Activated CD4-positive, CD25-positive, alpha-beta regulatory T cell treated with anti-CD3 and anti-CD28 coated beads, Interleukin-2, amount 50 U/mL, for 16 hours (primary cell): ENCODE measurements at places on chromosomes 12 and 14.
A peak's percentile ranks its signal among the peaks of the same experiment; 100 is the strongest.

DNA sequence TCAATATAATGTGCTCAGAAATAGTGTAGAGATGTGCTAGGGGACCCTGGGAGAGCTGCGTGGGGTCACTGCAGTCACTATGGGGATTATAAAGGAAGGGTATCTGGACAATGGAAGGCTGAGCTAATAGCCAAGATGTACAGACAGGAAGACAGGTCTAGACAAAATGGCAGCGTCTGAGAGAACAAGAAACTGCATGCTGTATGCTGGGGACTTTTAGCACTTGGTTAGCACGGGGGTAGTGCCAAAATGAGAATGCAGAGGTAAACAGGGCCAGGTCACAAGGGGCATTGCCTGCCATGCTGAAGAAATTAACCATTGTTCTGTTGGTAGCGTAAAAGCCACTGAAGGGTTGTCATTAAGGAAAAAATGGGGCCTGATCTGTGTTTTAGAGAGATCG, 308.2 kb downstream of the EMP1 start:
- no peak for DNase-seq

DNA sequence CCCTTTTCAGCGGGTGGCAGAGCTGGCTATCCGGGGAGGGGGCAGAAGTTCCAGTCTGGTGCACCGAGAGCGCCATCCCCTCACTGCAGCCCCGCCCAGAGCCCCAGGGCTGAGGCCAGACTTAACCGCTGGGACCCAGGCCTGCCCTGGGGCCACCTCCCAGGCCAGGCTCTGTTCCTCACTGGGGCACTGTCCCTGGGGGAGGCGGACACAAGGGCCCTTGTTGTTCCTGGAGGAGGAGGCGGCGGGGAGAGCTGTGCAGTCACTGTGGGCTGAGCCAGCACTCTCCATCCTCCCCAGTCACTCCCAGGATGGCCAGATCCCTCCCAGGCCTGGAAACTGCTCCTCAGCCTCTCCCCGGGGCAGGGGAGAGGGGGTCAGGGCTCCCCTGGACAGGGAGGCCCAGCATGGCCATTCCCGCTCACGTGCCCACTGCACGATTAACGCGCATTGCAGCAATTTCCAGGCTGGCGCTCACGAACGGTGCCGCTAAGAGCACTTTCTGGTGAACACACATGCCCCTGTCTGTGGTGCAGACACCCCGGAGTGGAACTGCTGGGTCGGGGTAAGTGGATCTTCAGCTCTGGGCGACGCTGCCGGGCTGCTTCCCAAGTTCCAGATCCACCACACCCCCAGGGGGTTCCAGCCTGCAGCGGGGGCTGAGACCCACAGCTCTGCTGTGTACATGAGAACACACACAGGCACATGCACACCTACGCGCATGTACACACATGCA, 89.8 kb upstream of the SFSWAP start:
- no peak for DNase-seq

- peak; percentile 34 for DNase-seq
Measured at GRCh38 chr14:105203057-105203531, 22.0 kb upstream of the NUDT14 start.

DNA sequence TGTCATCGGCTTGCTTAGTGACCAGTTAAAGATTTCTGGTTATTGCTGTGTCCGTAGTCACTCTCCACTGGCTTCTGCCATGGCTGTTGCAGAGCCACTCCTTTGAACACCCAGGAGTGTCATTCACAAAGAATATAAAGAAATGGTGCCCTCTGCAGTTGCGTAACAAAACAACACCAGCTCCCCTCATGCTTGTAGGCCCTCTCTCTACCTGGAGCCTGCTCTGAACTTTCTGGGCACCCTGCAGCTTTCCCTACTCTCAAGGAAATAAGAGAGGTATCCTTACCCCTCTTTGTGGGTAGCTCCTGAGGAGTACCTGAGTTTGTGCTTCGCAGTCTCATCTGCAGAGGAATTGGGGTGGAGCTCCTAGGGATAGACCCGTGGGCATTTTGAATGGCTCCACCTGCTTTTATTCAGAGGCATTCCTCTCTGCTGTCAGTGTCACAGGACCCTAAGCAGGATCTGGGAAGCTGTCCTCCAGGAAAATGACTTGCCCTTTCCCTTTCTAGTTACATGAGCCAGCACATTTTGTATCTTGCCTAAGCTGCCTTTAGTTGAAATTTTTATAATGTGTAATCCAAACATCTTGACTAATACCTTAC, 97.2 kb upstream of the TMEM260 start:
- DNase-seq: no peak

DNA sequence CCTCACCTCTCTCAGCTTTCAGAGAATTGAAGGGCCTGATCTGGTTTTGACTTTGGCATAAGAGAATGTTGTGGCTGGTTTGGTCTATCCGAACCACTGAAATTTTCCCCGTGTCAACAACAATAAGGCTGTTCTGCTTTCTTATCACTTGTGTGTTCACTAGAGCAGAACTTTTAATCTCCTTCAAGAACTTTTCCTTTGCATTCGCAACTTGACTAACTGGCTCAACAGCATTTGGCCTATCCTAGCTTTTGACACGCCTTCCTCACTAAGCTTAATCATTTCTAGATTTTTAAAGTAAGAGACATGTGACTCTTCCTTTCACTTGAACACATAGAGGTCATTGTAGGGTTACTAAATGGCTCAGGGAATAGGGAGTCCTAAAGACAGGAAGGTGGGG, 25.9 kb upstream of the EDDM3A start:
- no peak for DNase-seq

DNA sequence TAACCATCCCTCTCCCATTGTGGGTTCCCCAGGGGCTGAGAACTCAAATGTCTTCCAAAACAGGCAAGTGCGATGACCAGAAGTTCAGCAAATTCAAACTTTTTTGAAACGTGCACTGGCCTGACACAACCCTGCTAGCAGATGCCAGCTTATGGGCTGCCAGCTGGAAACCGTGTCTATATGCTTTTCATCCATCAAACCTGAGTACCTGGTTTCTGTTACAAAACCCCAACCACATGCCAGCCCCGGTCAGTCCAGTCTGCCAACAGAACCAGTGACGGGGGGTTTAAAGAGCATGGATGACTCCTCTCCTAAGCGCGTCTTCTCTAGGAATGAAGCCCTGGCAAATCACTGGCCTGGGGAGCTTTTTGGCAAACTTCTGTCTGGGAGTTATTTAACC, 189.7 kb downstream of the TTC7B start:
- no peak for DNase-seq

GRCh38 chr12:116910645-116911451, at the start of gene FBXW8:
TSS of gene FBXW8 (plus strand) at chr12:116910950. CDS start at chr12:116911038, 88 bp downstream.
- DNase-seq: peak; percentile 23

GRCh38 chr14:55136885-55137786, 8.1 kb downstream of the LGALS3 start:
- no peak for DNase-seq

- DNase-seq: no peak
Measured at GRCh38 chr12:70774055-70774454, 136.8 kb upstream of the PTPRB start.

DNA sequence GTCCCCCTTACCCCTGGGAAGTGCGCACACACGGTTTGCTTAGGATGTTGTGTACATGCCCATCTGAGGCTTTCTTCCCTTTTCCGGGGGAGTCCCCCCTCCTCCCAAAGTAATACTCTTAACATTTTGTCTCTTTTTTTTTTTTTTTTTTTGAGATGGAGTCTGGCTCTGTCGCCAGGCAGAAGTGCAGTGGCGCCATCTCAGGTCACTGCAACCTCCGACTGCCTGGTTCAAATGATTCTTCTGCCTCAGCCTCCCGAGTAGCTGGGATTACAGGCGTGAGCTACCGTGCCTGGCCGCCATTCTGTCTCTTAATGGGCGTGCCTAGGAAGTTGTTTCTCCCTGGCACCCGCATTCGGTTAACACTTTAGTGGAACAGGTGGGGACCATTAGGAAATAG, 4.5 kb upstream of the GMFB start:
- DNase-seq: no peak

- peak; percentile 31 for DNase-seq
Measured at GRCh38 chr14:21525962-21526671, at the start of gene SALL2. TSS of gene SALL2 (minus strand) at chr14:21526346. CDS start at chr14:21526127, 219 bp downstream.

- DNase-seq: no peak
Measured at GRCh38 chr14:54472315-54472714, 16.5 kb downstream of the GMFB start.

DNA sequence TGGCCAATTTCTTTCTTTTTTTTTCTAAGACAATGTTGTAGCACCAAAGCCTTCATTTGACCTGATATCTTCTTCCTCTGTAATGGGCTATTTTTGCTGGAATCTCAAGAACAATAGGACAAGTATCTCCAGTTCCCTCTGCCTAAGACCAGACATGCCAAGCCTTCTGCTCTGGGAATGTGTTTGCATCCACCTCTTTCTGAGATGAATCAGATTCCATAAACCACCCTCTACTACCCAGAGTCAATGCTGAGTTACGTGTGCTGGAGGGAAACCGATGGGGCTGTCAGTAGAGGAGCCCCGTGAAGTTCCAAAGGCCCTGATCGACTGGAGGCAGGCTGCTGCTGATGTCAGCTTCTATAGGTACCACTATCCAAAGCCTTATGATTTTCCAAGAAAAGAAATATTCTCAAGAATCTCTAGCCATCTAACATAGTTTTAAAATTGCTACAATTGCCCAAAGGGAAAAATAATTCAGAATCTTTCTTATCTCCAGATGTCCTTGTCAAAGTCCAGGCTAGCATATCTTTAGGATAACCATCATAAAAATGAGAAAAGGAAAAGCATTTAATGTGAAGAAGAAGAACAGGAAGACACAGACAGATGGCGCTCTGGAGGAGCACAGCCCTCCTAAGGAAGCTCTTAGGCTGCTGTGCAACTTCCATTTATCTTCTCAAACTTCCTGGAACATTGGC, 101.9 kb downstream of the SLC8A3 start:
- no peak for DNase-seq

DNA sequence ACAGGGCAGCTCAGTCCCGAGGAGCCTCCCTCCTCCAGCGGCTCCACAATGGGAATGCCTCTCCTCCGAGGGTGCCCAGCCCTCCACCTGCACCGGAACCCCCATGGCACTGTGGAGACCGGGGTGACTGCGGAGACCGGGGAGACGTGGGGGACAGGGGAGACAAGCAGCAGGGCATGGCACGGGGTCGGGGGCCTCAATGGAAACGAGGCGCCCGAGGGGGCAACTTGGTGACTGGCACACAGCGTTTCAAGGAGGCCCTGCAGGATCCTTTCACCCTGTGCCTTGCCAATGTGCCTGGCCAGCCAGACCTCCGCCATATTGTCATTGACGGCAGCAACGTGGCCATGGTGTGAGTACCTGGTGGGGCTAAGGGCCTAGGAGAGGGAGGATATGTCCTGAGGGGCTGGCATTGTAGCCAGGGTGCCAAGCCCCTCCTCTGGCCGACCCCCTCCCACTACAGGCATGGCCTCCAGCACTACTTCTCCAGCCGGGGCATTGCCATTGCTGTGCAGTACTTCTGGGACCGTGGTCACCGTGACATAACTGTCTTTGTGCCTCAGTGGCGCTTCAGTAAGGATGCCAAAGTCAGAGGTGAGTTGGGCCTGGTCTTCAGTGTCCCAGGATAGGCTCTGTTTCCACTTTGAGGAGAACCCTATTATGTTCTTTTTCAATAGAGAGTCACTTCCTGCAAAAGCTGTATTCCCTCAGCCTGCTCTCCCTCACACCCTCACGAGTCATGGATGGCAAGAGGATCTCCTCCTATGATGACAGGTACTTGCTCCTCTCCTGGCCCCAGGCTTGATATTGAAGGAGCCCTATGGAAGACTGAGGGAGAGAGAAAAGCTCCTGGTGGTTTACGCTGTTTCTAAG, 2.7 kb downstream of the KHNYN start:
- DNase-seq: no peak

DNA sequence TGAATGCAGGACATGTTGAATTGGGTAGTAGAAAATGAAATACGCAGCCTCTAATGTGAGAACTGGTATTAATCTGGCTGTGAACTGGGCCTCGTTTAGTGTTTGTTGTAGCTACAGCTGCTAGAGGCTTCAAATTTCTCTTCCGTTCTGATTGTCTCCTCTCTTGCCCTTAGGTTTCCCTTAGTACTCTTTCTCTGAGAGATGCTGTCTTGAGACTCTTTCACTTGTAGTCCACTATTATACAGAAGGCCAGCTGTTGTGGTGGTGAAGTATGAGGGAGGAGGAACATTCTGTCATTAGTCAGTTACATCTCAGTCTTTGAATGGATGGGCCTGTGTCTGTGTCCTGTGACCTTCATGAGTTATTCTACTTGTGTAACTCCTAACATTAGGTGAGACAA, 322.0 kb downstream of the TMTC2 start:
- DNase-seq: no peak

DNA sequence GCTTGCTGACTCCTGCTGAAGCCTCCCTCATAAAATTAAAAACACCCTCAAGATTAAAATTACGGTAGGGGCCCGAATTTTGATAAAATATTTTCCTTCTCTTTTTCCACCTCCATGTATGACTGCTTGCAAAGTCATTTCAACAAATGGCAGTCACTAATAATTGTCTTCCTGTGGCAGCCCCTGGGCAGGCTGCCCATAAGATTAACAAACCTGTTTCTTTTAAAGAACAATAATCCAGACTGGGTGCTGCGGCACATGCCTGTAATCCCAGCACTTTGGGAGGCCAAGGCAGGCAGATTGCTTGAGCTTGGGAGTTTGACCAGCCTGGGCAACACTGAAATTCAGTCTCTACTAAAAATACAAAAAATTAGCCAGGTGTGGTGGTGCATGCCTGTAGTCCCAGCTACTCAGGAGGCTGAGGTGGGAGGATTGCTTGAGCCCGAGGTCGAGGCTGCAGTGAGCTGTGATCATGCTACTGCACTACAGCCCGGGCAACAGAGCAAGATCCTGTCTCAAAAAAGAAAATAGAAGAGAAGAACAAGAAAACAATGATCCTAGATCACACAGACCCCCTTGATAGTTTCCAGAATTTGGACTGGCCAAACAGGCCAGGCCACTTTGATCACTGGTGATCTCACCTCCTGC, 8.7 kb downstream of the SAV1 start:
- DNase-seq: no peak

DNA sequence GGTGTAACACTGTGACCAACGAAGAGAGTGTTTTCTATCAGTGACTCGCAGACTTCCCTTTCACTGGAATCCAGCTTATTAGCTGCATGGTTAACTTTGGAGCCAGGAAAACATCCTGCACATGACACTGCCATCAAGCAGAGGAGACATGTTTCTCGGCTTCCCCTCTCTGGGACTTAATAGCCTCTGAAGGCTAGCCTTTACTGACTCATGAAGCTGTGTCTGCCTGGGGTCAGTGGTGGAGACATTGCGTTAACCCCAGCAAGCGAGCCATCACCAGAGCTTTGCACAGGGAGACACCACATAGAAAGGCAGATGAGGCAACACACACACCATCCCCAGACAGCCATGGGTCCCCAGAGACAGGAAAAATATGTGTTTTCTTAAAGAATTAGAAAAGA, 126.9 kb upstream of the PRICKLE1 start:
- DNase-seq: no peak

DNA sequence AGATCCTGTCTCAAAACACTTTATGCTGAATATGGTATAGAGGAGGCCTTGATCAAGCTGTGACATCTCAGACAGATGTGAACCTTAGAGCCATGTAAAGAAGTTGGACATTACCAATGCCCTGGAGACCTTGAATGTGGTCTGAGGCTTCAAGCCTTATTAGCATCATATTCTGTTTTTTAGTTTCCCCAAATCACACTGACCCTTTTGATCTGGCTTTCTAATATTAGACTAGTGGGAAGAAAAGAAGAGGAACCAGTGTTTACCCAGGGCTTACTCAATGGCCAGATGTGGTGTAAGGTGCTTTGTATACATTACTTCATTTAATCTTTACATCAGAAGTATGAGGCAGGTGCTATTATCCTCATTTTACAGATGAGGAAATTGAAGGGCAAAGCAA, 10.6 kb upstream of the TBPL2 start:
- no peak for DNase-seq
